ENCODE measurements at places on chromosomes 4 and X. TPM values are rescaled to one million over a fixed set of nuclear protein-coding genes. Genes with fewer than 3 reads are reported as not detected.
A peak's percentile ranks its signal among the peaks of the same experiment; 100 is the strongest.

DNA sequence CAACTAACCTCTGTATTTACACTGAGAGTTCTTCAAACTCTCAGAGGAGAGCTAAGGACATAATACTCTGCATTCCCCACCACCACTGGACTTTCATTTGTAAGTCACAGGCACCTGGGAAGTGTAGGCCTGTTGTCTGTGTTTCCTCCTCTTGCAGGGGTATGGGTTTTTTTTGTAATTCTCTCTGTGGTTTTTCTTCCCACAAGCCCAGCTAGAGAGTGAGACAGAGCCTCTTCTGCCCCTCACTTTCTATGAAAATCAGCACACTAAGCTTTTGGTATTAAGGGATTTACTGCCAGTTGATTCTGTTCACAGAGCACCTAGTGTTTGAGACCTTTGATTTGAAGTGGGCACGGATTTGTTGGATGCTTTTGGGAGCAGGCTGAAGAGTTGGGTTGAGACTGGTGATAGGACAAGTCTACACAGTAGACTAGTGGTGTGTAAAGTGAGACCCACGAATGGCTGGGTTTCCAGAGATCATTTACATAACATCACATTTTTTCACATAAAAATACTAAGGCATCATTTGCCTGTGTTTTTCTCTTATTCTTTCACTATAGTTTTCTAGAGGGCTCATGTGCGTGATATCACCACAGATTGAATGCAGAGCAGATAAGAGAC is 28.9 kb upstream of the WDR17 start:
- no peak for DNase-seq

GRCh38 chrX:12563121-12563520 is 228.1 kb upstream of the PRPS2 start:
- DNase-seq = no peak

The NRK gene
- polyA plus RNA-seq = 294 TPM

The ENAM gene
- 3.5 TPM for polyA plus RNA-seq

DNA sequence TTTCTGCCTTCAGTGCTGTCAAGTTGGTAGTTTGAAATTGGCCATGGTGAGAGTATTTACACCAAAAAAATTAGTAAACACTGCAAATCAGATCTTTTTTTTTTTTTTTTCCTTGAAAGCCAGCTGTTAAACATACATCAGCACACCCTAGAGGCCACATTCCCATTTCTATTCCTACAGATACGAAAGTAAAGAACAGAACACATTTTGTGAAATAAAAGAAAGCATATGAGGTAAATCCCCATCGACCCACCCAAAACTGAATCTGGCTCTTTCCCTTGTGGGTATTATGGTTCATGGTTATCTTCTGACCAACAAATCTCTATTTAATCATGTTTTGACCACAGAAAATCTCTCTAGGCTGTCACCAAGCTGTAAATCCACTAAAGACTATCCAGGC is 41.8 kb upstream of the AP1AR start:
- DNase-seq = peak; percentile 10

The PITX2 gene
- 52.5 TPM for polyA plus RNA-seq

The GRID2 gene
- 0.29 TPM for polyA plus RNA-seq

- DNase-seq = no peak
These were observed 101.6 kb downstream of the FAM193A start for GRCh38 chr4:2637956-2638552.

DNA sequence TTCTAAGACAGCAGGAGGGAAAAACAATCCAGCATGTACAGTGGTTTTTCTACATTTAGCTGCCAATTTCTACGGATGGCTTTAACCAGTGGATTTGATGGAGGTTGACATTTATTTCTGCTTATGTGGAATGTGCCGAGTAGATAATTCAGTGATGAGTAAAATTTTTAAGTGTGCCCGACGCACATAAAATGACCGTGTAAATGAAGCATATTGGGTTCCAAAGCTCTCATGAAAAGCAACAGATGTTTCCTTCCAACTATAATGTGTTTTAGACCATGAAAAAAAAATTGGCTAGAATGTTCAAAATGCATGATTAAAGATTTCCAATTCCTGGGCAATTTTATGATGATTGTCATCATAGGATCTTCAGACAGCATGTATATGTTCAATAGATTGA is 14.1 kb downstream of the INPP4B start:
- DNase-seq = no peak

GRCh38 chr4:113821856-113822255 is 60.3 kb upstream of the CAMK2D start:
- DNase-seq = no peak

DNA sequence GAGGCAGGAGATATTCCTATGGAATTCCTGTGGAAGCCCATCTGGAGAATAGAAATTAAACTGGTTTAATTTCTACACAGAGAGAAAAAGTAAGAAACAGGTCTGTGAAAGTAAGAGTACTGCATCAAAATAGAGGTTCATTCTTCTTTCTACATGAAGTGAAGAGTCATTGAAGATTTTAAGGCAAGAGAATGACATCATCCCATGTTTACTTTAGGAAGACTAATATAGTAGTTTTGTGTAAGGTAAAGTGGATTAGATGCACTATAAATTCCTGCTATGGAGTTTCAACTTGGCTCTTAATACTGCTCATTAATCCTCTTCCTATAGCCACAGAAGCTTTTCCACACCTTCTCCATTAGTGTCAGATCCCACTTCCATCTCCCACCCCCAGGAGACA is 47.6 kb downstream of the CNGA1 start:
- no peak for DNase-seq
